Left renal pelvis (tissue), 4 donors: ENCODE measurements at places on chromosomes 6 and 20.

- DNase-seq, result no peak
Measured at GRCh38 chr6:1068068-1068467, 243.8 kb upstream of the FOXQ1 start.

GRCh38 chr6:118292558-118292957 lies 255.5 kb upstream of the PLN start:
- no peak for DNase-seq

- no peak for DNase-seq
Measured at GRCh38 chr20:24283186-24283585, 186.2 kb upstream of the SYNDIG1 start.

DNA sequence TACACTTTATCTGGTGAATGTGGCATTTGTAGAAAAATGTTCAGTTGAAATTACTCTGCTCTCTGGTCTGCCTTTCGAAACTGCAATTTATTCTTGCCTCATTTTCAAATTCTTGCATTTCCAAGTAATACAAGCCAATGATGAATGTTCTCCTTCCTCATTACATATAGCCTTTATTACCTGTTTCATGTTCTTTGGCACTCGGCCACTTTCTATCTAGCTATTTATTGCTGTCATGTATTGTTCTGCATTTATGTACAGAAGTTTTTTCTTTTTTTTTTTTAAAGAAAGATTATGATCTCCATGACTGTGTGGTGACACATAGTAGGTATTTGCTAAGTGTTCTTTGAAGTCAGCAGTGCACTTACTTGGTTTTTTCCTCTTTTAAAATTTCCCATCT lies 261.4 kb downstream of the ZFAND3 start:
- DNase-seq, result no peak

DNA sequence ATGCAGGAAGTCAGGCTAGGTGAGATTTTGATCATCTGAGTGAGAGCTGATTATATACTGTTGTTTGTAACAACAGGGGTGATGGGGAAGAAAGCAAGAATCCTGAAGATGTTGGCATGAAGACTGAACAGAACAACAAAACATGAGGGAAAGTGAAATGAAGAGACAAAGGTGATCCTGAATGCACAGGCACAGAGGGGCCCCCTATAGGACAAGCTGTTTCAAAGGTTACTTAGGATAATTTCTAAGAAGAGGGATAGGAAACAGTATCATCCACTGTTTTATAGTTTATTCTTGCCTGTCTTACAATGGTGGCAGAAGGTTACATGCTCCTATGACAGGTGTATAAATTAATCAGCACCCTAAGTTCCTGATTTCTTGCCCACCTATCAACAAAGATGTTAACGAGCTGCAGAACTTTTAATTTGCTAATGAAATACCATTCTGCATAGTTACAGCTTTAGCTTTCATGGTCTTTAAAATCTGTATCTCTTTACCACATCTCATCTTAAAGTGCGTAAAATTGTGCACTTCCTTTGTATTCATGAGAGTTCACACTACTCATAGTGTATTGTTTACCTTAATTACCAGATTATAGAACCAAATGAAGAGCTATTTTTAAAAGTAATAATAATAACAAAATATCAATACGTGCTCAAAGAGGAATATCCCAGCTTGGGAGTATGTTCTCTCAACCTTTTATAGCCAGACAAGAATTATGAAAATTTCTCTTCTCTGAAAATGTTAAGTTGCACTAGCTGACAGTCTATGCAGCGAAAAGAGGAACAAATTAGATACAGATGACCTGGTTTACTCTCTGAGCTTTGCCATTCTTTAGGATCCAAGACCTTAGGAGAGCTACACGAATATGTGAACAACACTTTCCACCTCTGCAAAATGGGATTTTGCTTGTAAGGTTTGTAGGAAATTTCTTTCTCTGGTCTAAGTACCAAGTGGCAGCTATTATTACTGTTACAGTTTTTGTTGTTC lies 192.5 kb downstream of the EDN1 start:
- DNase-seq, result no peak

DNA sequence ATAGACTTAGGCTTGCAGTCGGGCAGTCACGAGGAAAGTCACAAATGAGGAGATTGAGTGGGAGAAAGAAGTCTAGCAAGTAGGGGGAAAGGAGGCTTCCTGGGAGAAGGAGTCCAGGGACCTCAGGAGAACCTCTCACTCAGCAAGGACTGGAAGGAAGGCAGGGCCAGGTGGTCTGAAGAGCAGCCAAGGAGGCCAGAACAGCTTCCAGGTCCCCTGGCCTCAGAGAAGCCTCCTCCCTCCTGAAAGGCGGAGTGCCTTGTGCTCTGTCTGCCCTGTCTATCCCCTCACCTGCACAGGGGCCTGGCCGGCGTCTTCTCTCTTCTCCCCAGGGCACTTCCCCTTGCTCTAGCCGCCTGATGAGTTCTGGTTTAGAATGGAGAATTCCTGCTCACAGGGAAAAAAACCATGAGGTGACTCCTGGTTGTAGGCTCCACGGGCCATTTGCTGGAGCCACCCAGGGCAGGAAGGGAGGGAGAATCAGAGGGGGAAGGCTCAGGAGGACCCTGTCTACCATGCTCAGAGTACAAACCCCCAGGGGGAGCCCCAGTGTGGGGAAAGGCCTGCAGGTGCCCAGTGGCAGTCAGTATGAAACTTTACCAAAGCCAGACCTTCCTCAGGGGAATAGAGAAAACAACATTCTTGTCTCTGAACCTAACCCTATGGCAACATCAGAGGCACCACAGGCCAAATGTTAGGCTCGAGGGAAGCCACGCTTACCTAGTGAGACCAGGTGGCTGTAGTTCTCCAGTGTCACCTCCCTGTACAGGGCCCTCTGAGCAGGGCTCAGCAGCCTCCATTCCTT lies 11.2 kb downstream of the ZNF337 start:
- no peak for DNase-seq

DNA sequence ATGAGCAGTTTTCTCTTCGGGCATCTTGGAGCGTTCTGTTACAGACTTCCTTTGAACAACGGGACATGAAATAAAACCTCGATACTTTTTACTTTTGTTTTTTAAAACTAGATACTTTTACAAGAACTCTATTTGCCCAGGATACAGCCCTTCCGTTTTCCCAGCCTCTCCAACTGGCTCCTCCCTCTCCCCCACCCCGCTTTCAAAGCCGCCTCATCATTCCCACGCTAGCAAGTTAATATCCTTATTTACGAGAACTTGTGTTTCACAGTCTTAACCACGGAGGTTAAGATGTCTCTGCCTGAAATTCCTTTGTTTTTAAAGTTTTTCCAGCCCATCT lies 241 bp upstream of the CFAP206 start:
- DNase-seq, result peak; percentile 52

GRCh38 chr20:14142964-14143627 lies 147.8 kb downstream of the MACROD2 start:
- no peak for DNase-seq

- DNase-seq, result no peak
Measured at GRCh38 chr6:32226434-32226833, 2.6 kb upstream of the NOTCH4 start.

DNA sequence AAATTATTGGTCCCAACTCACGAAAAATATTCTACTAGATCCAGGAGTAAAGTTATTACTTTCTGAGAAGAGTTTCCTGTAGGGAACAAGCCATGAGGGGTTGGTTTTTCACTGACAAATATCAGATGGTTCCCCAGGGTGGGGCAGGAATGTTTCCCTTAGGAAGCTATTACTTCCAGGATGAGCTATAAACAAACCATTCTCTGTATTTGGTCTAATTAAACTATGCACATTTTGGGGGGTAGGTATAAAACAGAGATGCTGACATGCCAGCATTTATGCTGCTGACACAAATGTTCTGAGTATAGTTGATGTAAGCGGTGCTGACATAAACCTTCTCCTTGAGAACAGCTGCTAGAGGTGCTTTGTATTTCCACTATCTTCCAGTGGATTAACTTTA lies 54.2 kb downstream of the OGFRL1 start:
- no peak for DNase-seq

GRCh38 chr6:29617782-29618554 lies 15.0 kb downstream of the GABBR1 start:
- no peak for DNase-seq

DNA sequence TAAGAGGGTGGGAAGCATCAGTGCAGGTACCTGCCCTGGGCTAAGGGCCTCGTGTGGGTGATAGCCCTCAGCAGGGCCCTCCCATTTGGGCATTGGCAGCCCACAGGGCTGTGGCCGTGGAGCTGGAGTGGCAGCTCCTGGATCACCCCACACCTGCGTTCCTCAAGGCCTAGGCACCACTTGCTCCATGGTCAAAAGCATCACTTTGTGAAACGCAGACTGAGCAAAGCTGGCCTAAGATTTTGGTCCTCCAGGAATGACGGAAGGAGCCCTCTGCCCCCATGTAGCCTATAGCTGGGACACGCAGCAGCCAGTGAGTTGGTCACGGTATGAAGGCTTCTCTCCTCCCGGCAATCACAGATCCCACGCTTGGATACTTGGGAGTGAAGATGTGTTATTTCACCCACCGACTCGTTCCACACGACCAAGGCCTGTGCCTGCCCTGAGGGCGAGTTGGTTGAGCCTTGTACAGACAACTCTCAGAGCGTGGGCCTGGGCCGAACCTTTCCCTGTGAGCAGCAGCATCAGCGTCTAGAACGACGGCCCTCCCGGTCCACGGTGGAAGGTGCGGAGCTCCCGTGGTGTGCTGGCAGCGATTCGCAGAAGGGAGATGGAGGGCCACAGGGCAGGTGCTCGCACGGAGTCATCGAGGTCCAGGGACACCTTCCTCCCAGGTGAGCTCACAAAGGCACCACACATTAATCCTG lies 39.7 kb downstream of the THBS2 start:
- no peak for DNase-seq

DNA sequence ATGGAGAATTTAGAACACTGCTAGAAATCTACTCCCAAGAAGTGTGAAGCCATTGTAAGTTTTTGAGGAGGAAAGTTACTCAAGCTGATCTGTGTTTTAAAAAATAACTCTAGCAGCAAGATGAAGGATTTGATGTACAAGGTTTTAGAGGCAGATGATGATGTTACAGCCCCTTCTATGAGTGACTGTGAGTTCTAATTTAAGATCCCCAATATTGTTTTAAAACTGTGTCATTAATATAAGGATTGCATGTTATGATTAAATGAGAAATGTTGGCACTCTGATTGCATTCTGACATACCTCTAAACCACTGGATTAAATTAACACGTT lies 293.5 kb downstream of the ADGB start:
- DNase-seq, result no peak

DNA sequence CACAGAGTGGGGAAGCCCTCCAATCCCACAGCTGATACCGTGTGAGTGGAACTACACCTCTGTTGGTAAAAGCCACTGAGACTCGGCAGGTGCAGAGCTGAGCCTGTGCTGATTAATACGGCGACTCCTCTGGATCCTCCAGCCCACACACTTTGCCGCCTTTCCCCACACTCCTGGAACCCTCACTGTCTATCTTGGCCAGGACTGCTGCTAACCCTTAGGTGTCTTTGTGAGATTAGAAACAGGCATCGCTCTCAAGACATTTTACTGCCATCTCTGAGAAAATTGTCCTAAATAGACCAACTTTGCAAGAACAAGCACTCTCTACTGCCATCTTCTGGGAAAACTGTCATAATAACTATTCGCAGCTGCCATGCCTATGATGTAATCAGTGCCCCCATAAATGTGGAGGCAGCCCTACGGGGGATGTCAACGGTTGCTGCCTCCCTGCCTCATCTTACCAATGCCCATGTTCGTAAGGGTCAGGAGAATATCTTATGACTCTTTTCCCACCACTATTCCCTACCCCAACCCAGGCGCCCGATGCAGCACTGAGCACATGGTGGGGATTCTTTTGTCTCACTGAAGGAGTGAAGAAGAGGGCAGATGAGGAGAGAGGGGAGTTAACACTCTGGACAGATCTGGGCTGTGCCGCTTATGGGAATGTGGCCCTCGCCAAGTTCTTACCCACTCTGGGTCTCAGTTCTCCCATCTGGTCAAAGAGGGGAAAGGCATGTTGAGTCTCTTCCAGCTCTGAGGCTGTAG lies 26.1 kb upstream of the KCNB1 start:
- DNase-seq, result no peak

DNA sequence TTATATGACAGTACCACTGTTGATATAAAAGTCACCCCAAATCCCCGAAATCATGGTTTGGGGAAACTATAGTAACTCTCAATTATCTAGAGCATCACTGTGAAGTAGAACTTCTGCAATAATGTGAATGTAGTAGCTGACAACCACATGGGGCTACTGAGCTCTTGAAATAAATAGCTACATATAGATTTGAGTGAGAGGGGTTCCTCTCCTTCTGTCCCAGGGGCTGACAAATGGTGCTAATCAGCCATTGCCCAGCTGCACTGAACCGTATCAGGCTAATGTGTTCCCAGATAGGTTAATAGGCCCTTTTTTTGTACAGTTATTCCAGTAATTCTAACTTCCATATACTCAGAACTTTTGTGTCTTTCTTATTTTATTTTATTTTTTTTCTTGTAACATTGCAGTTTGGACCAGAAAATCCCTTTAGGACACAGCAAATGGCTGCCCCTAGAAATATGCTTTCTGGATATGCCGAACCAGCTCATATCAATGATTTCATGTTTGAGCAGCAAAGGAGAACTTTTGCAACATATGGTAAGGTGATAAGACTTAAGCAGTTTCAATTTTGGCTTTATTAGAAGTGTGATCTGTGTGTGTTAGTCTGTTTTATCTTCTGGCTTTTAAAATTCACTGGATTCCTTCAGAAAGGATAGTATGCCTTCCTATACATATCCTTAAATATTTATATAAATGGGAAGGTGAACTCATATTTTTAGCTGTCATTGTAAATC lies 21.1 kb downstream of the CDC40 start:
- DNase-seq, result no peak

DNA sequence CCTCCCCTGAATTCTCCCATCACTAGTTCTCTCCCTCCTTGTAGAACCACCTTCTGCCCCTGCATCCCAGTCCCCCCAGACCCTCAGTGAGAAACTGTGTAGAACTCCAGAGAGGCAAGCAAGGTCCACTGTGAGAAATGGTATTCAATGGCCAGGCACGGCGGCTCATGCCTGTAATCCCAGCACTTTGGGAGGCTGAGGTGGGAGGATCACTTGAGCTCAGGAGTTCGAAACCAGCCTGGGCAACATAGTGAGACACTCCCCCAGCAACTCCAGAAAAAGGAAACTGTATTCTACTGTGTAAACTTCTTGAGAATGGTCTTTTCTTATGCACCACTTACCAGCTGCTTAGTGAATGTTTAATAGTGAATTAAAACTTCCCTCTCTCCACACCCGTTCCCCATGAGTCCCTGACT lies 8.2 kb upstream of the CD83 start:
- DNase-seq, result no peak

- no peak for DNase-seq
Measured at GRCh38 chr20:32682508-32682987, 8.8 kb upstream of the C20orf203 start.
